WERI-Rb-1 (cell line): ENCODE measurements at places on chromosomes 4 and X.

DNA sequence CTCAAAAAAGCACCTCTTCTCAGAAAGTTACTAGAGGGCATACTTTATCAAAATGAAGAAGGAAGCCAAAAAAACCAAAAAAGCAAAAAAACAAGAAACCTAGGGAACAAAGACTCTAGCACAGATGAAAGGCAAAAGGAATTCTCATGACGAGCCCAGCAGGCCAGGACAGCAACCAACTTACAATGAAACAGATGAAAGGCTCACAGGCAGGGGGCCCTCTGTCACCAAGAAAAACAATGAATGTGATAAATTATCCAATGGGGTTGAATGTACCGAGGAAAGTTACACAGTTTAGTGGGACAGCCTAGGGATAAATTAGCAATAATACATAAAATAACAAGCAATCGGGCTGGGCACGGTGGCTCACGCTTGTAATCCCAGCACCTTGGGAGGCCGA, 79.0 kb downstream of the GPR82 start:
- peak; percentile 15 for DNase-seq

- no peak for DNase-seq
Measured at GRCh38 chr4:180189666-180190065, 2053.5 kb upstream of the TENM3 start.

DNA sequence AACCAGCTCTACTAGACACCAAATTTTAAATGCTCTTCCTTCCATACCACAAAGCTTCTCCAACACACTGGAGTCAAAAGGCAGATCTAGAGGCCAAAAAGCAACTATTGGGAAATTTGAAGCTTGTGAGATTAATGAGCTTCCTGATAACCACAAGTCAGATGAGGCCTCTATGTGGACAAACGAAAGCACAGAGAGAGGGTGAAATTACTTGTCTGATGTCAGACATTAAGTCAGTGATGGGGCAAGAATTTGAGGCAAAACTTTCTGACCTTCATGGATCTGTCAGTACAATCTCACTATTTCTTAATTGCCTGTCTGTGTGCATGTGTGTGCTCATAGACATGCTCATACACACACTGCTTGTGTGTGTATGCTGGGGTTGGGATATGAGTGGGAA, 103.6 kb downstream of the GUCY2F start:
- no peak for DNase-seq

- DNase-seq = no peak
Measured at GRCh38 chrX:30590368-30590767, 12.8 kb upstream of the TASL start.

- peak; percentile 44 for DNase-seq
Measured at GRCh38 chr4:186190581-186191199, 677 bp upstream of the CYP4V2 start.

DNA sequence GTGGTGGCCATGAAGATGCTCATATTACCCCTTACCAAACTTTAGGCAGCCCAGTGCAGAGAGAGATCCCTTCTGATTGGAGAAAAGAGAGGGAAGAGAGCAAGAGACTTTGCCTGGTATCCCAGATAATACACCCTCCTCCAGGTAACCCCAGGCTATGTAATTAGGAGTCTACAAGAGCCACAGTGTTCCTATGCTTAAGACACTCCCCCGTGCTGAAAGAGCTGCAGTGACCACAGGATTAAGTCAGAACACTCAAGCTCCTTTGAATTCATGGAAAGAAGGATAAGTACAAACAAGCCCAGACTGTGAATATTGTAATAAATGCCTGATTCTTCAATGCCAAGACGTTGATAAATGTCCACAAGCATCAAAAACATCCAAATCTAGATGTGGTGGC, 41.4 kb downstream of the PABPC4L start:
- no peak for DNase-seq

DNA sequence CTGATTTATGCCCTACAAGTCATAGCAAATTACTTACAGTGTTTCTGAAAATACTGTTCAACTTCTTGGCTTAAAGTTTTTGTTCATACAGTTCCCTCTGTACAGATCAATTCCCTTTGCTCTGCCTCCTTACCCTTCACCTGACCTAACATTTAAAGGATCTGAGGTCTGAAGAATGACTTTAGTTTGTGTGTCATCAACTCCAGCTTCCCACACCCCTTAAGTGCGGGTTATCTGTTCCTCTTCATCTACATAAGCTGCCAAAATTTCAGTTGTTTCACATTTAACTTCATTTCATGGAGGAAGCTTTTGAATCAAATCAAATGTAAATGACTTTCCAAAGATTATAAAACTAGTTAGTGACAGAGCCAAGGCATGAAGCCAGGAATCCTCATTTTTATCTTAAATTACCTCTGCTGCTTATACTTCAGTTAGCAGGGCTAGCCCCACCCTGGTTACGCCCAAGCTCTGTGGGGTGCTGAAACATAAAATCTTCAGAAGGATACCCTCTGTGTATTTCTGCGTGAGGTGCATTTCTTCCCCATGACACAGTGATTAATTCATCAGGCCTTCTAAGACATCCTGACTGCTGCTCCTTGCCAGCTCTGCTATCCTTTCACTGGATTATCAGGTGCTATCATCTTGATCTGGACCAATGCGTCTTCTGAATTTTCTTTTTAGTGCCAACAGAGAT, 16.5 kb downstream of the CXCL1 start:
- DNase-seq = no peak

- peak; percentile 84 for DNase-seq
Measured at GRCh38 chr4:128061566-128062536, 739 bp downstream of the LARP1B start.

DNA sequence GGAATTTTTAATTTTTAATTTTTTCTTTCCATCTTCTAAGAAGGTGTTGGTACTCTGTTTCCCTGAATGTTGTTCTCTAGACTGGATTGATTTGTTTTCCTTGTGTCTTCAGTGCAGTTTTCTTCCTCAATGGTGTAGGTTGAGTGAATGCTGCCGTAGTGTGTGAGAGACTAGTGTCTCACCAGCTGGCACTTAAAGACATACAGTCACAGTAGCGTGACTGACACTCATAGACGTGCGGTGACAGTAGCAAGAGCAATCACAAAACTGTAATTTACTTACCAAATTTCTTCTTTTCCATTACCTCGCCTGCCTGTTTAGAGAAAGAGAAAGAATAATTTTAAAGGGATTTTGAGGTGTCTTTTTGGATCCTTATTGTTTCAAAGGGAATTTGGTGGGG, 21.4 kb upstream of the PGM2 start:
- DNase-seq = no peak

DNA sequence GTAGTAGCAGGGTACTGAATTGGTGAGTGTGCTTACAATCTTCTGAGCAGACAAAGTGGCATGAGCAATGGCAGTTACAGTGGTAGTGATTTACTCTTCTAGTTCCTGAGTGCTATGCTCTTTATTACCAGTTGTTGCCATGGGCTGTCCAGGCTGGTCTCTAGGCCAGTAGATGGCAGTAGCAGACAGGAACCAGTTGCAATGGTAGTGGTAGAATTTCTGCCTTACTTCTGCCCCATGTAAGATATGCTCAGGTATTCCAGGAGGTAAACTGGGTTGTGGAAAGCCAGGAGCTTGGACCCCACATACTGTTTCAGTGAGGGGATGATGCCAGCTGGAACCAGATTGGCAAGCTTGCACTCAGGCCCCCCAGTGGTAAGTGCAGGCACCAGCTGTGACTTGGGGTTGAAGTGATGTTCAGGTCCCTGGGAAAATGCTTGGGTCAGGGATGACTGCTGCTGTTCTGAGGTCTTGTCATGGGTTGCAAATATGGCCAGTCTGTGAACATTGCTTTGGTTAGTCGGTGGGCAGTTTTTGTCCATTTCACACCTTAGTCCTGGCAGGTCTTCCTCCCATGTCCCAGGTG, 63.0 kb upstream of the ZXDB start:
- DNase-seq = no peak

DNA sequence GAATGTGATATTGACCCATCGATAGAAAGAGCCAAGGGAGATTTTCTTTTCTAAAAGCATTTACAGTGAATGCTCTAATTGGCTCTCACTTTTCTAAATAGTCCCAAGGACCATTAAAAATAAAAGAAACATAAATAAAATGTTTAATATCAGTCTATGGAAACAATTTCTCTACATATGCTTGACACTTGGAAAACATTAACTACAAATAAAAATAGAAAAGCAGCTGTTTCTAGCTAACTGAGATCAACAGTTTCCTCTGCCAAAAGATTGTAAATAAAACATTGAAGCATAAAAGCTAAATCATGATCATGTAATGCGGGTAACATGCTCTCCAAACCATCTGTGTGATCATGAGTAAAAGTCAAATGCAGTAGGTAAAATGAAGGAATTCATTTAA, 49.7 kb downstream of the CORIN start:
- DNase-seq = no peak

GRCh38 chrX:25012433-25012735, 3.4 kb downstream of the ARX start:
- DNase-seq = no peak

DNA sequence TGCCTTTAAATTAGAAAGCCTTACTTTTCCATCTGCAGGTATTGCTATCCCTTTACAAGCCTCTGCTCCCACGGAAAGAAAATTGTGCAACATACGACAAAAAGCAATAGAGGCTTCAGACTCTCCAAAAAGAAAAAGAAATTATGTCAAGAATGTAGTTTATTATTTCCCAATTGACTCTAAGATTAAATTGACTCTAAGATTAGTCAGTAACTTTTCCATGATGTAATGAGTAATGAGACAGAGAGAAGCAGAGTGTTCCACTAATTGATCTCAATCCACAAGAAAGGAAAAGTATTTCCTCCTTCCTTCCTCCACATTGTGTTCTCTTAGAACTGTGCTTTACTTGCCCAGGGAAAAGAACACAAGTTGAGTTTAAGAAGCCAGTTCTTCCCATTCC, 345.7 kb upstream of the HS3ST1 start:
- no peak for DNase-seq

GRCh38 chr4:182770996-182771514, 146.1 kb downstream of the DCTD start:
- DNase-seq = no peak

DNA sequence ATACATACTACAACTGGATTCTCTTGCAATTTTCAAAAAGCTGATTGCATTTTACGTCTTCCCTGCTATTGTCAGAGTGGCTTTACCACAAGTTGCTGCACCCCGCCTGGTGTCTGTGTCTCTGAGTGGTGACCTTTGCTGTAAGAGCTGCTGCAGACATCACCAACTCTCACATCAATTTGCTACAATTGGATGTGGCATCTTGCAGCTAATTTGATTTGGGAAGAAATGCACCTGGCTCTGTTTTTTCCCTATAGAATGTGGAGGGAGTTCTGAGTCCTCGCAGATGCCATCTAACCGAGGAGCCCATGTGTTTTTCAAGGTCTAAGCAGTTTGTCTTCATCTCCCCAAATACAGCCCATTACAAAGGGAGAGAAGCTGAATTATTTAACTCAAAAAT, 73.8 kb upstream of the PHOX2B start:
- DNase-seq = no peak

DNA sequence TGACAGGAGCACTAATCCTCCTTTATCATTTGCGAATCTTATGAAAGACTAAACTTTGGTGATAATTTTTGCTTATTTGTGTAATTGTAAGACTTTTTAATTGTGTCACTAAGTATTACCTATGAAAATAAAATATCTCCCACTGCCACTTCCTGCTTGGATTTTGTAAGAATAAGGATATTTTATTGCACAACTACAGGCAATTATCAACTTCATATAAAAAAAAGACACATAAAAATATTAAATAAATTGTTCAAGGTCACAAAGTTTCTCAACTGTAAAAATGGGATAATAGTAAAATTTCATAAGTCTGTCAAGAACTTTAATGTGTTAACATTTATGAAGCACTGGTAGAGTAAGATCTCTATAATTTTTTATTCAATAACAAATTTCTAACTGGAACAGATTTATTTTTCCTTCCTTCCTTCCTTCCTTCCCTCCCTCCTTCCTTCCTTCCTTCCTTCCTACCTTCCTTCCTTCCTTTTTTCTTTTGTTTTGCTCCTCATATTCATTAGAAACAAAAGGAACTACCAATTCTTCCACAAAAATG, 527.6 kb upstream of the FAM47C start:
- no peak for DNase-seq

GRCh38 chr4:2141022-2141761, 82.1 kb downstream of the NAT8L start:
- DNase-seq = no peak

DNA sequence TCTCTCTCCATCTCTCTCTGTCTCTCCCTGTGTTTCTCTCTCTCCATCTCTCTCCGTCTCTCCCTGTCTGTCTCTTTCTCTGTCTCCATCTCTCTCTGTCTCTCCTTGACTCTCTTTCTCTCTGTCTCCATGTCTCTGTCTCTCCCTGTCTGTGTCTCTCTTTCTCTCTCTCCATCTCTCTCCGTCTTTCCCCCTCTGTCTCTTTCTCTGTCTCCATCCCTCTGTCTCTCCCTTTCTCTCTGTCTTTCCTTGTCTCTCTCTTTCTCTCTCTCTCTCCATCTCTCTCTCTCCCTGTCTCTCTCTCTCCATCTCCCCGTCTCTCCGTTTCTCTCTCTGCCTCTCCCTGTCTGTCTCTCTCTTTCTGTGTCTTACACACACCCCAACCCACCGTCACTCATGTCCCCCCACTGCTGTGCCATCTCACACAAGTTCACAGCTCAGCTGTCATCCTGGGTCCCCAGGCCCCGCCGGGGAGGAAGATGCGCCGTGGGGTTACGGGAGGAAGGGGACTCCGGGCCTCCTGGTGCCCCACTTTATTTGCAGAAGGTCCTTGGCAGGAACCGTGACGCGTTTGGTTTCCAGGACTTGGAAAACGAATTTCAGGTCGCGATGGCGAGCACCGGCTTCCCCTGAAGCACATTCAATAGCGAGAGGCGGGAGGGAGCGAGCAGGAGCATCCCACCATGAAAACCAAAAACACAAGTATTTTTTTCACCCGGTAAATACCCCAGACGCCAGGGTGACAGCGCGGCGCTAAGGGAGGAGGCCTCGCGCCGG, 1.2 kb upstream of the SHOX start:
- DNase-seq = no peak

- no peak for DNase-seq
Measured at GRCh38 chr4:169158046-169158445, 112.7 kb downstream of the SH3RF1 start.

DNA sequence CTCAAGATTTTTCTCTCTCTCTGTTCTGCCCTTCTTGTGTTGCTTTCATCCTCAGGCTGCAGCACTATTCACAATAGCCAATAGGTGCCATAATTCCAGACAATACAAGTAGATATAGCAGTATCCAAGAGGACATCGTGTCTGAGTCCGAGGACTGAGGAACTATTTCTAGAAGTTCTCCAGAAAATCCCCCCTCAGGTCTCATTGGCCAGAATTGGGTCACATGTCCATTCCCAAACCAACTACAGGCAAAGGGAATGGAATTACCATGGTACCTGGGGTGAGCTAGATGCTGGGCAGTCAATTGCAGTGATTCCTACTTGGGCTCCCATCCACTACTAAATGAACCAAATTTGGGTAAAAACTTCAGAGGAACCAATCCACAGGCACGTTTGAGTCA, 301.9 kb upstream of the RASGEF1B start:
- no peak for DNase-seq
